ENCODE measurements at places on chromosomes 6 and 20. TPM values are rescaled to one million over a fixed set of nuclear protein-coding genes. Genes with fewer than 3 reads are reported as not detected.

DNA sequence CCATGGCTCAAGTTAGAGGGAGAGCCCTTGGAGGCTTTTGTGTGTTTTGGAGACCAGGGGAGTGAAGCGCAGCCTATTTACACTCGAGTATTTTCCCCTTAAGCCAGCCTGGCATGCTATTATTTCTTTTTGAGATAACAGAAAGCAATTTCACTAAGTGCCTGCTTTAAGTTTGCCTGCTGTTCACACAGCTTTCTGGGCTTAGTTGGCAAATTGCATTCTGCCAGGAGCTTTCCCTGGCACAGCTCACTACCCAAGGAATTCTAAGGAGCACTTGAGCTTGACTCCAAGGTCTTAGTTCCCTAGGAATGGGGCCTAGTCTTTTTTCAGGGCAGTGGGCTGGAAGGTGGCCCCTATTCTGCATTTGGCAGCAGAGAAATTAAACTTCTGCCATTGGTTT, 19.0 kb upstream of the ASXL1 start:
- no peak for DNase-seq

- no peak for DNase-seq
Measured at GRCh38 chr6:6783721-6784120, 195.2 kb downstream of the LY86 start.

GRCh38 chr6:116365743-116366142, 5.0 kb upstream of the DSE start:
- DNase-seq = no peak

- no peak for DNase-seq
Measured at GRCh38 chr6:71310261-71310660, 21.6 kb downstream of the OGFRL1 start.

DNA sequence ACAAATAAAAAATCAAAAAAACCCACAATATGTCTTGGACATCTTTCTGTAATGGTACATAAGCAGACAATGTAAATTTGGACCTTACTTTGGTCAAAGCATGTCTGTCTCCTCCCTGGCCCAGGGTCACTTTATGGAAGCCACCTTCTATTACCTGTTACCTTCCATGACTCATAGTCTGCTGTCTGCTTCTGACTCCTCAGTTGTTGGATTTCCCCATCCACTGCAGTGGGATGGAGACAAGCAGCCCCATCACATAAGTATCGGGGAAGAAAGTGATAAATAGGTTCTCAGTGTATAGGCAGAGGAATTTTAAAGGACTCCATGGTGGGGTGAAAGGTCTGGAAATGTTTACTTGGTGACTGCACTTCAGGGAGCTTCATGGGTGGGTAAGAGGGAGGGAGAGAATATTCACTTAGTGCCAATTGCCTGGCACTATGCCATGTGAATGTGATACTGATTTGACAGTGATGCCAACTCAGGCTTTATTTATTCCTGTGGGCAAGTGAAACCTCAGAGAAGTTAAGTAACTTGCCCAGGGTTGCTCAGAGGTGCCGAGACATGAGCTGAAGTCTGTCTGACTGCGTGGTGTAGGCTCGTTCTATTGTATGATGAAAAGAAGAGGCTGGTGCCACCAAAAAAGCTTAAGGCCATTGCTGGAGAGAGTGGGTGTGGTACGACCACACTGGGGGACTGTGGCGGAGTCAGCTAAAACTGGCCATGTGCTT, 175.6 kb upstream of the RNF24 start:
- no peak for DNase-seq

DNA sequence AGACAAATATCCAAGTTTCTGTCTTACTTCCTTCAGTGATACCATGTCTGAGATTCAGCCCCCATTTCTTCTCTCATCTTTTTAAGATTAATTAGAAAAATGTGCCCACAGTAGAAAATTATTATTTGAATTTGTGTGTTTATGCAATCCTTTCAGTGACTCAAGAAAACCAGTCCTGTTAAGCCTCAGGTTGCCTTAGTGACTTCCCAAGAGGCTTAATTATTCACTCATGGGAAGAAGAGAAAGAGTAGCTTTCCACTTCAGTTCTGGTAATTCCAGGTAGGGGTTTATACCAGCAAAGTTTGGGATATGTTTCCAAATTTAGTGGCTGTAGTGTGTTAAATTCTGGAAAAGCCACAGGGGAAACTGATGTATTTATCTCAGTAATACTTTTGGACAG, 149.1 kb downstream of the RIMS1 start:
- DNase-seq = no peak

DNA sequence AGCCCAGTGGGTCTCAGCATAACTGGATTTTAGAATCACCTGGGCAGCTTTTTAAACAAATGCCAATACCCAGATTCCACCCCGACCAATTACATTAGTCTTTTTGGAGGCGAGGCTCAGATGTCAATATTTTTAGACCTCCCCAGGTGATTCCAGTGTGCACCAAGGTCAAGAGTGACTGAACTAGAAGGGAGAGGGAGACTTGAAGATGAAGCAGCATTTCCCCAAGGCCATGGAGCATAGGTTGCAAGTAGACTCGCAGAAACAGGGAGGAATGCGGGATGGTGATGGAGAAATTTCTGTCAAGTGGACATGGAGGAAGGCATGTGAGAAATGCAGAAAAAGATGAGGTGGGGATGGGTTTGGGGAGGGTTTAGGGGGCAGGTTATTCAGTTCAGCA, 64.9 kb downstream of the BCAS1 start:
- DNase-seq = no peak

- DNase-seq = peak; percentile 12
Measured at GRCh38 chr6:161186173-161186769, 87.6 kb downstream of the AGPAT4 start.

DNA sequence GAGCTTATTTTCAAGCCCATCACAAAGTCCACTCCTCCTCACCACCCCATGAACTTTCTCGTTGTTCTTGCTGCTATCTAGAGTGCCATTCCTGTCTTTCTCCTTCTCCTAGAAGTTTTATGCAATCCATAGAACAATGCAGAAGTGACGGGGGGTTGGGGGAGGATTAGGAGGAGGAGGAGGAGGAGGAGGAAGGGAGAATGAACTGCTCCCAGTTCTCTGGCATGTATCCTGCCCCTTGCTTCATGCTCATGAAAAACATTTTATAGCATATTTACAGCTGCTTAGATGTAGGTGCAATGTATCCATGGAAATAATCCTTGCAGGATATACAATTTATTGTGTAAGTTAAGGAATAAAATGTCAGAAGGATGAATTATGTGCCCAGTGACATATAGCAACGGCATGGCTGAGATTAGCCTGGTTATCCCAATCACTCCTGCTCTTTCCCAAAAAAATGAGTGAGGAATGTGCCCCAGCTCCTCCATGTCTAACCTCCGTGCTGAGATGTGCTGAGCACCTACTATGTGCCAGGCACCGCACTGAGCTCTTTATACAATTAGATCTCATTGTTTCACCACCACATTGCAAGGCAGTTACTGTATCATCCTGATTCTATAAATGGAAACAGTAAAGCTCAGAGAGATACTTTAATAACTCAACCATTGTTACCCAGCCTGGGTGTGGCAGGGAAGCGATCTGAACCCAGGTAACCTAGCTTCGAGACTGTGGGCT, 41.6 kb upstream of the TFAP2C start:
- DNase-seq = no peak

GRCh38 chr6:159934181-159934580, 34.7 kb upstream of the IGF2R start:
- no peak for DNase-seq

- DNase-seq = peak; percentile 63
Measured at GRCh38 chr6:143549221-143549948, 37.9 kb upstream of the FUCA2 start.

DNA sequence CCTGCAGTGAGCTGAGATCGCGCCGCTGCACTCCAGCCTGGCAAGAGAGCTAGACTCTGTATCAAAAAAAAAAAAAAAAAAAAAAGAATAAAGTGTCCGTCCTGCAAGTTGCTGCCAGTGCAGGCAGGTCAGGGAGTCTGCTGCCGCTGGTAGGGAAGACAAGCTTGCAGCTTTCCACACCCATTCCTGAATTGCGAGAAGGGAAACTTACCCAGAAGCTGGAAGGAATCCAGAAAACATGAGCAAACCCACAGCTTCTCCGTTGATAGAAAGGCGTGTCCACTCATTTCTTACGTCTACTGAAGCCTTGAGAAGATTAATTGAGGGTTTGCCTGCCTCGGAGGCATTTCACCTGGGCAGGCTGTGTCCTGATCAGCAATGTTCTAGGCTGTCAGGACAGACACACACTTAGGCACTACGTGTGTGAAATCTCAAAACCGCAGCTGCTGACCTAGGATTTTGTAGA, 61.6 kb upstream of the DSP start:
- no peak for DNase-seq

- no peak for DNase-seq
Measured at GRCh38 chr6:101393829-101394251, 332 bp downstream of the GRIK2 start.

- no peak for DNase-seq
Measured at GRCh38 chr20:58097429-58097828, 131.0 kb downstream of the ANKRD60 start.

- no peak for DNase-seq
Measured at GRCh38 chr6:18314317-18314997, 50.1 kb upstream of the DEK start.

DNA sequence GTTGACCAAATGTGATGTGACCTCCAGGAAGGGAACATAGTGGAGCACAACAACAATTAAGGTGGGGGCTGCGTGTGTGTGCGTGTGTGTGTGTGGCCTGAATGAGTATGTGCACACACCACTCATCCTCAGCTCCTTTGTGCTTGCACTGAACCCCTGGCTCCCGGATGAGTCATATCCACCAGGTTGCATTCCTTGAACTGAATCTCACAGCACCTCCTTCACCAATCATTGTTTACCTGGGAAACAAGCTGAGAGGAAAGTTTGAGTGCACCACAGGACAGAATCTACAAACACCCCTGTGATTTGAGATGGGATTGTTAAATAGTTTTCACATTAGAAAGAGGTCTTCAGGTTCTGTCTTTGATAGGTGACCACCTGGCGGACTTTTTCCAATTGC, 33.7 kb upstream of the GPR6 start:
- no peak for DNase-seq

- no peak for DNase-seq
Measured at GRCh38 chr6:121593011-121593641, 157.7 kb downstream of the GJA1 start.

GRCh38 chr6:154363821-154364220, 7.2 kb upstream of the IPCEF1 start:
- DNase-seq = no peak

DNA sequence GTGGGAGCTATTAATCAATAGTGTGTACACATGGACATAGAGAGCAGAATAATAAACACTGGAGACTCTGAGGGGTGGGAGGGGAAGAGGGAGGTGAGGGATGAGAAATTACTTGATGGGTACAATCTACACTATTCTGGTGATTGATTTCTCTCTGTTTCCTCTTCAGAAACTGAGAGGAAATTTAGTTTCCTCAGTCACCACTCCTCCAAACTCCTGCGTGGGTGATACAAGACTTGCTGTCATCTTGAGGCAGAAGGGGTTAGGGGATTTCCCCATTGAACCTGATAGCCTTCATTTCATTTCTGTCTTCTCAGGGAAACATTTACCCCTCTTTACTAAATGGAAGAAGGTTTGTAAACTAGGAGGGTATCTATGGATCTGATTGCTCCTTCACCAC, 84.3 kb upstream of the ESR1 start:
- peak; percentile 75 for DNase-seq

DNA sequence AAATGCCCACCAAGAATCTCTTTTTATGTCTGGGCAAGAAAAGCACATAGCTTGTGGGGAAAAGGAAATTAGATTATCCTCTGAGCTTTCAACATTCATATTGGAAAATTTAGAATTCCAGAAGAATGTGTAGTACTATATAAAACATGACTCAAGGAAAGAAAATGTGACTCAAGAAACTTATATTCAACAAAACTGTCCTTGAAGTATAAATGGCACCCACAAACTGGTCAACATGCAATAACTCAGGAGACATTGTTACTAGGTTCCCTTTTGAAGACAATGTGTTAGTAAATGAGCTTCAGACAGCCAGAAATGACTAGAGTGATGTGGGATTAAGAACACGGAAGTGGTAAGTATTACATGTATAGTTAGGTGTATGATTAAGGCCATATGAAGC, 26.1 kb upstream of the TINAG start:
- DNase-seq = no peak

- no peak for DNase-seq
Measured at GRCh38 chr6:48641544-48641943, 530.5 kb upstream of the PTCHD4 start.

DNA sequence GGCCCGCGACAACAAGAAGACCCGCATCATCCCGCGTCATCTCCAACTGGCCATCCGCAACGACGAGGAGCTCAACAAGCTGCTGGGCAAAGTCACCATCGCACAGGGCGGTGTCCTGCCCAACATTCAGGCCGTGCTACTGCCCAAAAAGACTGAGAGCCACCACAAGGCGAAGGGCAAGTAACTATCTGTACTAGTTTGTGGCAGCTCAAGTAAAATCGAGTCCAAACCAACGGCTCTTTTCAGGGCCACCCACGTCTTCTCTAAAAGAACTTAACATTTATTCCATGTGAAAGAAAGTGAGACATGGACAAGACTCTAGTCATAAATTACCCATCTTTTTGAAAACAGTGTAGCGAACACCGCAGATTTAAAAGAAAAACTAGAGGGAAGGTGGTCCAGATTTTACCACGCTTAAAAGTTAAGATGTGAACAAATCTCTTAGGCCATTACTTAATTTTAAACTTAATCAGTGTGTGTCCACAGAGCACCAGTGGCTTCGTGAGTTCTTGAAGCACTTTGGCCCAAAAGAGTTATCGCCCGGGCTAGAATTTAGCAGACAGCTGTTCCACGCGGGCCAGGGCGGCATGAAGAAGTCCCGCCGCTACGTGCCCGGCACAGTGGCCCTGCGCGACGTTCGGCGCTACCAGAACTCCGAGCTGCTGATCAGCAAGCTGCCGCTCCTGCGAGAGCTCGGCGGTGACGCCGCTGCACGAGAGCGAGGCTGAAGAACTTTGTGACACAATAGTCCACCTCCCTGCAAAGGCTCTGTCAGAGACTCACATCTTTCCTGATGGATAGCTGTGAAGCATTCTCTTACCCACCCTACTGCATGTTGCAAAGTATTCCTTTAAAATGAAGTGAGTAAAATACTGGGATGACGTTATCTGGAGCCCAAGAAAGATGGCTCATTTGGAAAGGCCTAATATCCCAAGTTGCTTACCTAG, 113.9 kb upstream of the PRSS16 start:
- DNase-seq = peak; percentile 87

DNA sequence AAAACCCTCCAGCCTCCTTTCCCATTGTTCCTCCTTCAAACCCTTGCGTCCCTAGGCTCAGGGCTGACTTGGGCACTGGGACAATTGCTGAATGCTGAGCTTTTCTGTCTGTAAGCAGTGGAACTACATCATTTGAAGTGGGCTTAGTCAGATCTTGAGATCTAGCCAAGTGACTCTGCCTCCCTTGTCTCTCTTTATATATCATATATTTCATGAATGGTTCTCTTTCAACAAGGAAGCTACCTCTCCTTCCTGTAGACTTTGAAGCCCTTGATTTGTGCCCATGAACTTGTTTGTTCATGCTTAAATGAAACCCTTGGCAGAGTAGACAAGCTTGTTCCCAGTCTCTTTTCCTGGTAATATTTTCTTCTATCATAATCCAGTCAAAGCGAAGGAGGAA, 60.0 kb upstream of the KIF13A start:
- no peak for DNase-seq

GRCh38 chr20:41615676-41616075, 2.5 kb downstream of the CHD6 start:
- DNase-seq = no peak

Gene TNFAIP3
- total RNA-seq = 402 TPM

Gene CCM2L
- total RNA-seq = not detected

Gene CYP21A2
- 0.16 TPM for total RNA-seq

Gene SESN1
- total RNA-seq = 22.1 TPM

Gene SEL1L2
- not detected for total RNA-seq

Gene CFAP61
- not detected for total RNA-seq

Gene OR12D3
- total RNA-seq = not detected

Gene IMPG1
- total RNA-seq = not detected

Gene PROKR2
- total RNA-seq = not detected

Gene COL9A1
- total RNA-seq = not detected
